ENCODE measurements at places on chromosomes 4 and X.

- DNase-seq = no peak
These were observed 45.0 kb downstream of the RGS12 start for GRCh38 chr4:3337811-3338210.

- no peak for DNase-seq
These were observed 522.8 kb downstream of the GLUD2 start for GRCh38 chrX:121570072-121570841.

GRCh38 chr4:106325800-106326199, 9.4 kb downstream of the AIMP1 start:
- DNase-seq = no peak

DNA sequence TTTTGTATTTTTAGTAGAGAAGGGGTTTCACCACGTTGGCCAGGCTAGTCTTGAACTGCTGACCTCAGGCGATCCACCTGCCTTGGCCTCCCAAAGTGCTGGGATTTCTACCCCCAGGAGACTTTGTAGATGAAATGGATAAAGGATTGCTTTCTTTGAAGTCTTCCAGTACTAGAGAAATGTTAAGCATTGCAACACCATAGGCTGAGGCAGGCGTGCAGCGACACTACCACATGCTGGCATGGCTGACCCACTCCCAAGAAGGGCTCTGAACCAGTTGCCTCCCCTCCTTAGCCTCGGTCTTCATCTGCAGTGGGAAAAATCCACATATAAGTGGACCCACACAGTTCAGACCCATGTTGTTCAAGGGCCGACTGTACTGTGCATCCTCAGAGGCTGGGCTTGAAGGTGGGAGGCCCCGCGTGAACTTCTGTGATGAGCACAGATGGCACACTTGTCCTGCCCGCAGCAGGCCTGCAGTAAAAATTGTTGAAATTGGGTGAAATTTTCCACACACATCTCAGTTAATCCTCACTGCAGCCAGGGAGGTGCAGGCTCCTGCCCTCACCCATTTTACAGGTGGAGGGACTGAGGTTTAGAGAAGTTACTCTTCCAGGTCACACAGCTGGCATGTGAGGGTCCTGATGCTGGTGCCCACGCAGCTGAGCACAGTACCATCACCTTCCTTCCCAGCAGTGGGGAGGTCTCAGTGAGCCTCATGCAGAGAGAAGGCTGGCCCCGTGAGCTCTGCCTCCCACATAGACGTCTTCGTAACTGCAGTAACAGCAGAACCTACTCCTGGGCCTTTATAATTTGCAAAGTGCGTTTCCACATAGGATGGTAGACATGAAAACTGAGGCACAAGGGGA, 35.5 kb downstream of the HTRA3 start:
- no peak for DNase-seq

DNA sequence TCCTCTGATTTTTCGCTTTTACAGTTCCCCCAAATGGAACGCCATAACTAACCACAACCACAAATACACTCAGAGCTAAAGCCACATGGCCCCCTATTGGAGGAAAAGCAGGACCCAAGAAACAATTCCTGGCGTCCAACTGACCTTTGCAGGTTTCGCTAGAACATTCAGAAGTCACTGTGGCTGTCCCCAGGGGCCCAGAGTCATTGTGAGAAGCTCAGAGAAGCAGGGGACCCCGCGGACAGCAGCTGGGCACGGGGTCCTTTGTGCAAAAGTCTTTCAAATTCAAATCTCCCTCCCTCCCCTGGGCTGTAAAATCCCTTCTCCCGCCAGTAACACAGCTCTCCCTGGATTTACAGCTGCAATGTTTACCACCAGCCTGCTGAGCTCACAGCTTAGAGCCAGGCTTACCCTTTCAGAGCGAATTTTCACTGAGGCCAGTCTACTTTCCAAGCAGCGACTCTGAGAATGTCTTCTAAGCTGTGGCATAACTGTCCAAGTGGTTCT, 214.8 kb downstream of the CRLF2 start:
- DNase-seq = no peak

DNA sequence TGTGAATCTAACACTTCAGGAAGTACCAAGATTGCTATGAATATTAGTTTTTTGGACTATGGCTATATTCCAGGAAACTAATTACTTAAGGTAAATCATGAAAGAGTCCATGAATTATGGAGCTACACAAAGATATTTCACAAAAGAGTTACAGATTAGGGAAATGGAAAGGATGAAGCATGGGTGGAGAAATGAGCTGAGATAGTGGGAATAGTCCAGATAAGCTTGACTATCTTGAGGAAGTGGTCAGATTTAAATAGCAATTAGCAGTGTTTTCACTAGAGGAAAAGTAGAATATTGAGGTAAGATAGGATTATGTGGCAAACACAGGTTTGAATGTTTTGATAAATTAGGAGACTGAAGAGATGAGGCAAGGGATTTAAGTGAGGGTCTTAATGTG, 42.1 kb upstream of the C1GALT1C1 start:
- no peak for DNase-seq

GRCh38 chr4:86840858-86841257, 8.3 kb downstream of the SLC10A6 start:
- DNase-seq = no peak

DNA sequence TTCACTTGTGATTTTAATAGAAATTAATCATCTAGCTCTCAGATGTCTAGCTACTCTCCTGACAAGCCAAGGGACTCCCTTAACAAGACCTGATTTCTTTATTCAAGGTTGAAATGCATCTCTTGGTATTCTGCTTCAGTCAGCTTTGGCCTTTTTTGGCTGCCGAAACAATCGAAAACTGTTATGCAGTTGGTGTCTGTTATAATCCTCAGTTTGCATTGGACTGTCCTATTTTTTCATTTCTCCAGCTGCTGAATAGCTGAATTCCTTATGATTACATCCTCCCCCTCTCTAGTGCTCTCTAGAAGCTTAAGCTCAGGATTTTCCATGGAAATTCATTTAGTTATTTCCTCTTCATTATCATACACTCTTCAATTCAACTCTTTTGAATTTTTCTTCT, 177.2 kb downstream of the TRIML1 start:
- DNase-seq = no peak

- no peak for DNase-seq
These were observed 164.7 kb downstream of the CHIC2 start for GRCh38 chr4:53899586-53900270.

DNA sequence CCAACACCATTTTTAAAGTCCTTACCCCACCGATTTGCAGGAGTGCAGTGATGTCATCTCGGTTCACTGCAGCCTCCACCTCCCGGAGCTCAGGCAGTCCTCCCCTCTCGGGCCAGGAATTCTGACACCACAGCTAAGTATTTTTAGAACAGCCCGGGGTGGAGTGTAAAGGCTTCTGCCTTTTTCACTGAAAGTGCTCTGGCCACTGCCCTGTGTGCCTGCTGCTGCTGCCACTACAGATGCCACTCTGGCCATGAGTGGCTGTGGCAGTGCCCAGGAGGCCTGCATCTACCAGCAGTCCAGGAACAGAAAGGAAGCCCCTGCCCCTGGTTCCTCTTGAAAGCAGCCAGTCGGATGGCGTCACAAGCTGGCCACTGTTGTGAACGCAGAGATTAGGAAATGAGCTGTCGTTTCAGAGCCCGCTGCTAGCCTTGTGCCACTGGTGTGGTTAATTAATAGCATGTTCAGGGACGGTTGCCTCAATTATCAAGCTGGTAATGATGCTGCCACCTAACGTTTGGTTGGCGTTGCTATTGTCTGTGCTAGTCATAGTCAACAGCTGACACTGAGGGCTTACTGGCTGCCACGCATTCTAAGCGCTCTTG, 23.6 kb upstream of the TBC1D14 start:
- DNase-seq = no peak

DNA sequence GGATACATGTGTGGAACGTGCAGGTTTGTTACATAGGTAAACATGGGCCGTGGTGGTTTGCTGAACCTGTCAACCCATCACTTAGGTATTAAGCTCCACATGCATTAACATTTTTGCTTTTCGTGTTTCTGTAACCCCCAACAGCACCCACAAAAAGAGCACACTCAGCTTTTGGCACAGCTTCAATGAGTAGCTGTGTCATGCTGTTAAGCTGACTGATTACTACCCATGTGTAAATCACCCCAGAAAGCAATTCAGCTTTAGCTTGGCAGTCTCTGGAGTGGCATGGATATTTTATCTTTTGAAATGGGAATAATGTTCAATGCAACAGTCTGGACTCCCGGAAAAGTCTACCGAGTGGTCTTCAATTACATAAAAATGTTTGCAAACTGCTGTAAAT, 734.3 kb downstream of the STIM2 start:
- DNase-seq = no peak

GRCh38 chr4:185955826-185956543, 113.0 kb upstream of the TLR3 start:
- DNase-seq = no peak

DNA sequence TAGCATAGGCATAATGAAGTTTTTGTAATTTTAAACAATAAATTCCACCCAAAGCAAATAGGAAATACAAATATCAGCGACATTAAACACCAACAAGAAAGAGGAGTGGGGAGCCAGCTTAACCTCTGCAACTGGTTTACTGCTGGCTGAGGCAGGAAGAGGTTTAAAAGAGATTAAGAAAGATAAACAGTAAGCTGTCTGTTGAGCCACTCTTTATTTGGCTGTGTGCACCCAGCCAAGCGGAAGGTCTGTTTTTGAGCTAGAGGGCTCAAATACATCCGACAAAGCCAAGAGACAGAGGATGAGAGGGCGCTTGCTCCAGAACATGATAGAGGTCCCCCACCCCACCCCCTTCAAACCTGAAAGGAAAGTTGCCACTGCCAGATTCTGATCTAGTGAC, 191.4 kb downstream of the MGST2 start:
- DNase-seq = no peak

DNA sequence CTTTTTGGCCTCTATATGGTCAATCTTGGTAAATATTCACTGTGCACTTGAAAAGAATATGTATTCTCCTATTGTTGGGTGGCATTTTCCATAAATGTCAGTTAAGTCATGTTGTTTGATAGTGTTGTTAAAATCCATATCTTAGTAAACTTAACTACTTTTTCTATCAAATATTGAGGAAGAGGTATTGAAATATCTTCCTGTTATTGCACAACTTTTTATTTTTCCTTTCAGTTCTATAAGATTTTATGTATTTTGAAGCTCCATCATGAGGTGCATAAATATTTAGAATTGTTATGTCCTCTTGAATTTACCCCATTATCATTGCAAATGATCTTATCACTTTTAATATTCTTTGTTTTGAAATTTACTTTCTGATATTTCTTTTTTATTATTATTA, 3.4 kb downstream of the GK2 start:
- DNase-seq = no peak

- no peak for DNase-seq
These were observed 100.7 kb upstream of the HCCS start for GRCh38 chrX:11010476-11010875.

DNA sequence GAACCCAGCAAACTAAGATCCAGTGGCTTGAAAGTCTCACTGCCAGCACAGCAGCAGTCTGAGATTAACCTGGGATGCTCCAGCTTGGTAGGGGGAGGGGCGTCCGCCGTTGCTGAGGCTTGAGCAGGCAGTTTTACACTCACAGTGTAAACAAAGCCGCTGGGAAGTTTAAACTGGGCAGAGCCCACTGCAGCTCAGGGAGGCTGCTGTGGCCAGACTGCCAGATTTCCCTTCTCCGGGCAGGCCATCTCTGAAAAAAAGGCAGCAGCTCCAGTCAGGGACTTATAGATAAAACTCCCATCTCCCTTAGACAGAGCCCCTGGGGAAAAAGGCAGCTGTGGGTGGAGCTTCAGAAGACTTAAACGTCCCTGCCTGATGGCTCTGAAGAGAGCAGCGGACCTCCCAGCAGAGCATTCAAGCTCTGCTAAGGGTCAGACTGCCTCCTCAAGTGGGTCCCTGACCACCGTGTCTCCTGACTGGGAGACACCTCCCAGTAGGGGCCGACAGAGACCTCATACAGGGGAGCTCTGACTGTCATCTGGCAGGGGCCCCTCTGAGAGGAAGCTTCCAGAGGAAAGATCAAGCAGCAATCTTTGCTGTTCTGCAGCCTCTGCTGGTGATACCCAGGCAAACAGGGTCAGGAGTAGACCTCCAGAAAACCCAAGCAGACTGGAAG, 45.1 kb upstream of the CDX4 start:
- no peak for DNase-seq

- DNase-seq = no peak
These were observed 42.0 kb downstream of the LGI2 start for GRCh38 chr4:24988776-24989175.

- no peak for DNase-seq
These were observed 13.1 kb upstream of the DRP2 start for GRCh38 chrX:101206471-101206870.

GRCh38 chrX:120365320-120365719, 3.4 kb downstream of the ATP1B4 start:
- DNase-seq = peak; percentile 10

GRCh38 chrX:130216320-130216719, 44.6 kb downstream of the RAB33A start:
- no peak for DNase-seq

- DNase-seq = no peak
These were observed 185.3 kb upstream of the BCOR start for GRCh38 chrX:40282946-40283660.

GRCh38 chr4:54268151-54268550, 39.1 kb downstream of the PDGFRA start:
- DNase-seq = no peak

GRCh38 chr4:82232891-82233290, 140.9 kb downstream of the HNRNPD start:
- DNase-seq = no peak

- DNase-seq = no peak
These were observed 271.2 kb upstream of the SMIM31 start for GRCh38 chr4:164482758-164483157.

DNA sequence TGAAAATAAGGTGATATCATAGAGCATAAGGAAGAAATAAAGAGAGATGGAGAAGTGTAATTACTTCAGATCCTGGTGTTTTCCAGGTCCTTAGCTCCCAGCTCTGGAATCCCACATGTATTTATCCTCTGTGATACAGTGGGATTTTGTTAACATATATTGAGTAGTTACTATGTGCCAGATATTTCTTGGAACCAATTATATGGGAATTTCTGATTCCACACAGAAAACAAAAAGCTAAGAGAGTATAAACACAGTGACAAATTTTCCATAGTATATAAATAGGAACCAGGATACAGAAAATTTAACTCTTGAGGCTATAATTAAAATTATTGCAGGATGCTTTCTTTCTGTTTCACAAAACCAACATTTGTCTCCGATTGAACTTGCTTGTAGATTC, 1067.5 kb downstream of the PCDH7 start:
- no peak for DNase-seq

DNA sequence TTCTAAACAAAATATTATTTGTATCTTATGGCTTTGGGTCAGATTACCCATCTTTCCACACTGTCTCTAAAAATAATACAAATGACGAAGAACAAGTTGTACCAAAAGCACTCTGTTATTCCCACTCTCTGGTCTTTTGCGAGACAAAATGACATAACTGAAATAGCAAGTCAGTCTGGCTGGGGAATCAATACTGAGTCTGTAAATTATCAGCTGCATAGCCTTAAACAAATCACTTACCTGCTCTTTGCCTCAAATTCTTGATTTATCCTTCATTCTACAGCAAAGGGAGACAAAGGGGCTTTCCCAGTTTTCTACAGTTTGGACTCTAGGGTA, 40.9 kb downstream of the SOWAHB start:
- DNase-seq = no peak

GRCh38 chr4:19736968-19737756, 514.5 kb upstream of the SLIT2 start:
- DNase-seq = no peak
